ENCODE measurements at places on chromosomes 12 and 14.

DNA sequence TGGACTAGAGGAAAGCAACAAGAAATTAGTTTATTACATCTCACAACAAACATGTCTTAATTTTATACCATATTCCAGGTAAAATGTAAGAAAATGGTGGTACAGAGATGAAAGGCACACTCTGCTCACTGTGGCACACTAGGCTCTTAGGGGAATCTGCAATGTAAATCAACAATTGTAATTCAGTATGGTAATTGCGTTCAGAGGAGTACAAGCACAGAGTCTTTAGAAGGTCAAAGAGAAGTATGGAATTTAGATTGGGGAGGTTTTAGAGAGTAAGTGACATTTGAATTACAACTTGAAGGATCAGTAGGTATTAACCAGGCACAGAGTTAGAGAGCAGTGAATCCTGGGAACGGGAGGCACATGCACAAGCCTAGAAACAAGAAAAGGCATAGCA lies 694.0 kb upstream of the USP15 start:
- DNase-seq, result no peak

DNA sequence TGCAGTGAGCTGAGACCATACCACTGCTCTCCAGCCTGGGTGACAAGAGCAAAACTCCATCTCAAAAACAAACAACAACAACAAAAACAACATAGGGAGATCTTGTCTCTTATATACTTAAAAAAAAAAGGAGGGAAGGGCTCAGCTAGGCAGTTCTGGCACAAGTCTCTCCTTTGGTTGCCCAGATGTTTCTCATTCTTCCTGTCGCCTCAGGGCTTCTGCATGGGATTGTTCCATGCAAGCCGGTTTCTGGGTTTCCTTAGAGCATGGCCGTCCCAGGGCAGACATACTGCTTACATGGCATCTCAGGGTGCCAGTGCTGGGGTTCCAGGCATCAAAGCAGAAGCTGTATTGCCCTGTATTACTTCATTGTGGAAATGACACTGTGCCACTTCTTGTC lies 5.2 kb upstream of the SLC8B1 start:
- DNase-seq, result no peak

- DNase-seq, result no peak
Measured at GRCh38 chr14:80095623-80096022, 115.7 kb downstream of the DIO2 start.

- peak; percentile 5 for DNase-seq
Measured at GRCh38 chr12:66495709-66496108, 183.2 kb downstream of the GRIP1 start.

DNA sequence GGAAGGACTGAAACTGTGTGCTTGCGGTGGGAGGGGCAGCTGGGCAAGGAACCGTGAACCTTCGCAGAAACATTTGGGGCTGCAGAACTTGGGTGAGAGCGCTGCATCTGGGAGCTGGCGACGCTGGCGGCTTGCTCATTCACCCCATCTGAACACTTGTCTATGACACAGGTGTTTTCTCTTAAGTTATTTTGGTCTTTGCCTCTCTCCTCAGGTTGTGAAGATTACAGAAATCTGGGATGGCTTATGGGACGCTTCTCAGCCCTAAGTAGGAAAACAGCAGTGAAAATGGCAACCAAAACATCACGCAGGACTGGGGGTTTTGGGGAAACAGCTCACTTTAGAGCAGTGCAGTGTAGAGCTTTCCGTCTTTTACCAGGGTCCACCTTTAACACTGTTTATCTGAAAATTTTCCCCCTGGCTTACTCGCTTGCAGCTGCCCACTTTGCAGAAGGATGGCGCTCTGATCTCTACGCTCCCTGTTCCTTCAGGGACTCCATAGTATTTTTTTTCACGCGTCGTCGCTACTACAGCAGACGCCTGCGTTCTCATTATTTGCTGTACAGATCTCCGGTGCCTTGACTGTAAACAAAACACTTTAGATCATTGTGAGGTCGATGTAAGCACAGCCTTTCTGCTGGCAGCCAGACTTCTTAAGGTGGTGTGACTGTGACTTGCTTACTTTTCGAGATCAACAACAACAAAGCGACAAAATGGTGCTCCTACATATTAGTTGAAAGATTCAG lies 2.7 kb upstream of the CDKN1B start:
- DNase-seq, result peak; percentile 39

- no peak for DNase-seq
Measured at GRCh38 chr14:102906616-102907302, 15.7 kb upstream of the AMN start.

- no peak for DNase-seq
Measured at GRCh38 chr12:630656-631632, 32.3 kb downstream of the NINJ2 start.

GRCh38 chr14:38982837-38983236 lies 120.2 kb downstream of the SEC23A start:
- DNase-seq, result no peak

- no peak for DNase-seq
Measured at GRCh38 chr14:75989134-75989533, 3.6 kb downstream of the IFT43 start.

DNA sequence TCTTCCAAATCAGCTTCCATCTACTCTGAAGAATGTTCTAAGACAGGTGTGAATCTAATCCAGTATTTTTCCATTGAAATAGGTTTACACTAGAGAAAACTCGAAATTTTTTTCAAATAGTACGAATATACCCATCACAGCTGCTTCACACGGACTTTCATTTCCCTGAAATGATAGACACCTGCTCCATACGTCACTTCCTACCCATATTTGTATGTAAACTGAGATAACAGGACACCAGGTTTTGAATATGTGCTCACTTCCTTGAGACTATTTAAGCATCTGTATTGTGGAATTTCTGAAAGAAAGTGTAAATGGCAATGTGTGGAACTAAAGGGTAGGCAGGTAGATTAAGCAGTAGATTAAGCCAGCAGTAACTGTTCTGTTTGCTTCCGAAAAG lies 13.4 kb upstream of the ITPR2 start:
- no peak for DNase-seq

- no peak for DNase-seq
Measured at GRCh38 chr12:76417116-76417515, 68.9 kb upstream of the BBS10 start.

- no peak for DNase-seq
Measured at GRCh38 chr14:92861856-92862745, 60.8 kb upstream of the CHGA start.

DNA sequence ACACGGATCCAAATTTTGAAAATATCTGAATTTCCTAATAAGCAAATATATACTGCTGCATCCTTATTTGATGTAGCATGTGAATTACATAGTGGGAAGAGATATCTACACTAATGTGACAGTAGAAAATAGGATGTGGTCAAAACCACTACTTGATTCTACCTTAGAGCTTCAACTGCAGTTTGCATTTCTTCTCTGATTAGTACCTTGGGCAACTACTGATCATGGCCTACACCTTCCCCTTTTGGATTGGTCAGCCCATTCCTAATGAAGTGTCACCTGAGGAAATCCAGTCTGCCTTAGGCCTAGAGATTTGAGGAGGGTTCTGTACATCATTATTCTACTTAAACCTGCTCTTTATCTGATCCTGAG lies 10.7 kb downstream of the LLPH start:
- DNase-seq, result no peak

- DNase-seq, result no peak
Measured at GRCh38 chr12:32926963-32927362, 30.4 kb upstream of the PKP2 start.

DNA sequence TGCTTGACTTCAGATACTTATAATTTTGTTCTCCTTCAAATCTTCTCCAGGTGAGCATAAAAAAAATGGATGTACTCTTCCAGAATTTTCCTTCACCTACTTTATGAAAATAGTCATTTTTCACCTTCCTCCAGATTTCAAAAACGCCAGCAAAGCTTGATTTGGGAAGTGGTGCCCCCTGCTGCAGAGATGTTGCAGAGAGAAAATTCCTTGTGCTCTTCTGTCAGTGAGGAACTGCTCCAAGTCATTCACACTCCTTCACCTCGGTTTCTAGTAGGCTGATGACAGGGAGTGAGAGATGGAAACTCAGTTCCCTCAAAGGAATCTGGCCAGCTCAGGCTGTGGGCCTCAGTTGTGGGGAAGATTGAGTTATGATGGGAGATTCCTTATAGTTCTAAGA lies 24.2 kb upstream of the RNASE3 start:
- DNase-seq, result no peak

- DNase-seq, result no peak
Measured at GRCh38 chr14:74963705-74964271, 8.4 kb upstream of the PGF start.

DNA sequence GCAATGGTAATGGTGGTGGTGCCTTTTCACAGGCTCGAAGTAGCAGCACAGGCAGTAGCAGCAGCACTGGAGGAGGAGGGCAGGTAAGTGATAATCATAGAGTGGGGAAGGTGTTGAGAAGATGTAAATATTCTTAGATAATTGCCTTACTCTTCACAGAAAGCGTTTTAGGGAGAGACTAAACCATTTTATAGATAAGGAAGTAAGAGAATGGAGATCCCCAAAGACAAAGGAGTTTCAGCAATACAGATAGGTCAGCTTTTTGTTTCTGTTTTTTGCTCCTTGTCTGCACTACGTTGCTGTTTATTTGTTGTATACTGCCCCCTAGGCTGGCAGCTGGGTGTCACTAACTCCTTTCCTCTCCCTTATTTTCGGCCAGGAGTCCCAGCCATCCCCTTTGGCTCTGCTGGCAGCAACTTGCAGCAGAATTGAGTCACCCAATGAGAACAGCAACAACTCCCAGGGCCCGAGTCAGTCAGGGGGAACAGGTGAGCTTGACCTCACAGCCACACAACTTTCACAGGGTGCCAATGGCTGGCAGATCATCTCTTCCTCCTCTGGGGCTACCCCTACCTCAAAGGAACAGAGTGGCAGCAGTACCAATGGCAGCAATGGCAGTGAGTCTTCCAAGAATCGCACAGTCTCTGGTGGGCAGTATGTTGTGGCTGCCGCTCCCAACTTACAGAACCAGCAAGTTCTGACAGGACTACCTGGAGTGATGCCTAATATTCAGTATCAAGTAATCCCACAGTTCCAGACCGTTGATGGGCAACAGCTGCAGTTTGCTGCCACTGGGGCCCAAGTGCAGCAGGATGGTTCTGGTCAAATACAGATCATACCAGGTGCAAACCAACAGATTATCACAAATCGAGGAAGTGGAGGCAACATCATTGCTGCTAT lies 2.0 kb downstream of the SP1 start:
- no peak for DNase-seq

GRCh38 chr14:104870368-104871144 lies 5.5 kb downstream of the CEP170B start:
- no peak for DNase-seq

DNA sequence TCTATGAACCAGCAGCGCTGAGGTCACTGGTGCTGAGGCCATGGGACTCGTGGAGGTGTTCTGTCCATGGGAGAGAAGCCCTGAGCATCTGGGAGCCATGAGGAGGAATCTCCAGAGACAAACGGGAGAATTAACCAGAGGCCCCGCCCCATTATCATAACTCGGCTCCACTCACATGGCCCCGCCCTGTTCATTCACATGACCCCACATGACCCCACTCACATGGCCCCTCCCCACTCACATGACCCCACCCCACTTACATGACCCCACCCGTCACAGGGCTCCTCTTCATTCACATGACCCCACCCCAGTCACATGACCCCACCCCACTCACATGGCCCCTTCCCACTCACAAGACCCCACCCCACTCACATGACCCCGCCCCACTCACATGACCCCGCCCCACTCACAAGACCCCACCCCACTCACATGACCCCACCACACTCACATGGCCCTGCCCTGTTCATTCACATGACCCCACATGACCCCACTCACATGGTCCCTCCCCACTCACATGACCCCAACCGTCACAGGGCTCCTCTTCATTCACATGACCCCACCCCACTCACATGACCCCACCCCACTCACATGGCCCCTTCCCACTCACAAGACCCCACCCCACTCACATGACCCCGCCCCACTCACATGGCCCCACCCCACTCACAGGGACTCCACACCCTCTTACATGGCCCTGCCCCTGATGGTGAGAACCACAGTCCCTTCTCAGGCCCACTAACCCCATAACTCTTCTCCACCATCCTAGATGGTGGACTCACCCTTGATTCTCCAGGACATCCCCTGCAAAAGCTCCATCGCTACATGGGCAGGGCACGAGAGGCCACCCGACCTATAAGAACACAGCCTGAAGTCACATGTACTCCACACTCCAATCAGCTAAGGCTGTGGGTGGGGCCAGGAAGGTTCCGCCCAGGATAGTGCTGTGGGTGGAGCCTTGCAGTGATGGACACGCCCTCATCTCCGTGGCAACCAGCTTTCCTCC lies 151.1 kb upstream of the SFSWAP start:
- no peak for DNase-seq

GRCh38 chr12:52151837-52152783 lies 39.7 kb downstream of the KRT80 start:
- DNase-seq, result no peak

- no peak for DNase-seq
Measured at GRCh38 chr14:97850466-97850865, 1053.3 kb downstream of the VRK1 start.

DNA sequence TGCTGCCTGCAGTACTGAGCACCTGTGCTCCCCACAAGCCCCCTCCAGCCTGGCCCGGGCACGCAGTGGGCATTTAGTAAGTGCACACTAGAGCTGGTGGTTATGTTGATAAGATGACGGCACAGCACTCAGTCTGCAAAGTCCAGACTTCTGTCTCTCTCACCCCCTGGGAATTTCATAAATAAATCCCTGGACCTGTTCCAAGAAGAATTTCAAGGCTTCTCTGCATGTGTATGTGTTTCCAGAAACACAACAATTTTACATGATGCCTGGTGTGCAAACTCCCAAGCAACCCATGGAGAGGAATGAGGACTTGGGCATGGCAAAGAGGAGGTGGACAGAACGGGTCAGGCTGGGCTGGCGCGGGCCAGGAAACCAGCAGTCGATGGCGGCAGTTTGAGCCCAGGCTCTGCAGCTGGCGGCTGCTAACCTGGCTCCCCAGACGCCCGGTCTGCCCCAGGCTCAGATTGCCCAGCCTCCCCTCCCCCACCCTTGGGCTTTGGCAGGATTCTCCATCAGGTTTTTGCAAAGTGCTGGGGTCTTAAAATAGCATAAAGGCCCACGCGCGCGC lies 10.4 kb upstream of the ACVR1B start:
- DNase-seq, result peak; percentile 86

GRCh38 chr12:82047446-82047845 lies 288.3 kb upstream of the PPFIA2 start:
- no peak for DNase-seq

DNA sequence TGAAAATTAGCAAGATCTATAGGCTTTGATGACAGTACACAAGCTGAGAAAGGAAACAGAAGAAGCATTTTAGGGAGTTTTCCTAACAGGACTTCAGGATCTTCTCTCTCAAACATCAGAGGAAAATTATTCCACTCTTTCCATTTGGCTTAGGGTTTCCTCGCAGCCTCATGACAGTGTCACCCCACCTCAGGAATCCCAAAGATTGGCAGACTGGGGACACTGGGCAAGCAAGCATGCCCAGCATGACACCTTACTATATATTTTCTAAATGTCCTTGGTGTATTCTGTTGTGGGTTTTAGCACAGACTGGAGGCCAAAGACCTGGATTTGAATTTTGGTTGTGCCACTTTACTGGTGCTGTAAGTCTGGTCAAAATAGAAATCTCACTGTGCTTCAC lies 482.4 kb upstream of the SOX5 start:
- DNase-seq, result no peak
